Activated CD4-positive, alpha-beta T cell treated with anti-CD3 and anti-CD28 coated beads, Interleukin-2, amount 10 ng/mL, durations not matched to agents 7 days and 5 days (primary cell): ENCODE measurements at places on chromosomes 7 and 10.

GRCh38 chr10:22803261-22803885 lies 89.0 kb upstream of the PIP4K2A start:
- no peaks in the 10 kb centered on the region for H3K4me1 ChIP-seq
- H3K4me3 ChIP-seq: no peak overlapping the region
- no peaks in the 10 kb centered on the region for H3K36me3 ChIP-seq
- no peaks in the 10 kb centered on the region for H3K27me3 ChIP-seq

DNA sequence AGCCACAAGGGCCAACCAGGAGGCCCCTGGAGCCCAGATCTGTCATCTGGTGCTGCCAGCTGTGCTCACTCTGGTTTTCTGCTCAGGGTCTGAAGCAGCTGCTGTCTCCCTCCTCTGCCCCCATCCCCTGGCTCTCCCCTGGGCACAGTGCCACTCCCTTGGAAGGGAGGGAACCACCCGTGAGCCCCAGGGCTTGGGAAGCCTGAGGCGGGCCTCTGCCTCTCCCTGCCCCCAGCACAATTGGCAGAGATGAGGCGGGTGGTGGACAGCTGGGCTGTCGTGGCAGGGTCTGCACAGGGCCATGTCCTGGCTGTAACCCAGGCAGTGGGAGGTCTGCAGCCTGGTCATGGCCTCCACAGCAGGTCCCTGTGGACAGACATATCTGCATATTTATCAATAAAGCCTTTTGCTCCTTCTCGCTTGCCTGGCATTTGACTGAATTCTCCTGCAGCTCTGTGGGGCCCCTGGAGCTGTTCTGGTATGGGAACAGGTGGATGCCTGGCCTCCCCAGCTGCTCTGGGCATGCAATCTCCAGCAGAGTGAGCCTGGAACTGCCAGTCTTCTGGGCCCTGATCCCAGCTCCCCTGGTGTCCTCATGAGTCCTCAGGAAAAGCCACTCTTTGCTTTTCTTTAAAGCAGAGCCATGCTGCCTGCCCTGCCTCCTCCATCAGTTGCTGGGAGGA lies 1.6 kb upstream of the ANKRD2 start:
- no peaks in the 10 kb centered on the region for H3K36me3 ChIP-seq
- no peak for DNase-seq
- H3K4me1 ChIP-seq: no peaks in the 10 kb centered on the region
- H3K27ac ChIP-seq: no peak overlapping the region
- no peak overlapping the region for H3K4me3 ChIP-seq

- peak overlapping the region; percentile 79 for H3K4me3 ChIP-seq
- peak overlapping the region; percentile 97 for H3K27ac ChIP-seq
- H3K4me1 ChIP-seq: peaks cover 17% of the 10 kb centered on the region
- no peaks in the 10 kb centered on the region for H3K27me3 ChIP-seq
- peak; percentile 49 for DNase-seq
These were observed 205.0 kb downstream of the DIP2C start for GRCh38 chr10:484441-484924.

- DNase-seq: no peak
- H3K36me3 ChIP-seq: peaks cover 32% of the 10 kb centered on the region
- H3K4me3 ChIP-seq: no peak overlapping the region
- H3K4me1 ChIP-seq: peaks cover 2% of the 10 kb centered on the region
- H3K27me3 ChIP-seq: no peaks in the 10 kb centered on the region
These were observed 10.5 kb downstream of the DDX56 start for GRCh38 chr7:44563171-44563679.

- no peaks in the 10 kb centered on the region for H3K4me1 ChIP-seq
- DNase-seq: no peak
- H3K4me3 ChIP-seq: no peak overlapping the region
- H3K36me3 ChIP-seq: no peaks in the 10 kb centered on the region
- H3K27ac ChIP-seq: no peak overlapping the region
- peaks cover 1% of the 10 kb centered on the region for H3K27me3 ChIP-seq
These were observed 7.4 kb upstream of the RAMP3 start for GRCh38 chr7:45150199-45150598.

DNA sequence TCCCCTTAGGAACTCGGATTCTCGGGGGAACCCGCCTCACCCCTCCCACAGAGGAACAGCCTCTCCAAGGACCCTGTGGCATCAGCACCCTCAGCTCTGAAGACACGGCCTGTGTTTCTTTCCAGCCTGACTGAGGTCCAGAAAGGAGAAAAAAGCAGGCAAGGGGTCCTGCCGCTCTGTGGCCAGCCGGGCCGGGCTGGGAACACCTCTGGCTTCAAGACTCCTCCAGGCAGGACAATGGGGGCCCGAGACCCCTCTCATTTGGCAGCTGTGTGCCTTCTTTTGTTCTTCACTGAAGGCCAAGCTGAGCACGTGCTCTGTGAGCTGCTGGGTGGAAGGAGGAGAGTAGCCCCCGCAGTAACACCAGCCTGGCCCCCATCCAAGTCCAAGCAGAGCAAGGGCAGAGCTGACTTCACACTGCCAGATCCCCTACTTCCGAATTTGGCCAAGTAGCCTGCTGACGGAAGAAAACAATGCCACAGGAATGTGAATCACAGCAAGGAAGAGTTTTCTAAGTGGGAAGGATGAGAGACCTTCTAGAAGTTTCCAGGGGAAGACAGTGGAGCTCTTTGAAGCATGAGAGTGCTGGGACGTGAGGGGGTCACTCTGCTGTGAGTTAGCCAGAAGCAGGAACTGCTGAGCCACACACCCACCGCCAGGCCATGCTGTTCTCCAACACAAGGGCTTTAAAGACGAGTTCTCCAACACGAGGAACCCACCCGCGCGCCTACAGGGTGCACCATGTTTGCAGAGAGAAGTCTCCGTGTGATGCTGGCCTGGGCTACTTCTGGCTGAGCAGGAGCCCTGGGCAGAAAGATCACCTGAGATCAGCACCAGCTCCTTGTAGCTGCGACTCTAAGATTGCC lies 3.1 kb downstream of the CNPY1 start:
- no peaks in the 10 kb centered on the region for H3K36me3 ChIP-seq
- no peak overlapping the region for H3K27ac ChIP-seq
- H3K27me3 ChIP-seq: peaks cover 7% of the 10 kb centered on the region
- H3K4me1 ChIP-seq: no peaks in the 10 kb centered on the region

GRCh38 chr10:90451283-90451682 lies 406.6 kb downstream of the HTR7 start:
- no peak overlapping the region for H3K27ac ChIP-seq
- DNase-seq: no peak
- no peaks in the 10 kb centered on the region for H3K4me1 ChIP-seq

- no peaks in the 10 kb centered on the region for H3K36me3 ChIP-seq
- peaks cover 4% of the 10 kb centered on the region for H3K27me3 ChIP-seq
- no peak overlapping the region for H3K27ac ChIP-seq
- no peaks in the 10 kb centered on the region for H3K4me1 ChIP-seq
- DNase-seq: no peak
These were observed 146.9 kb upstream of the ZMIZ1 start for GRCh38 chr10:78921895-78922294.

DNA sequence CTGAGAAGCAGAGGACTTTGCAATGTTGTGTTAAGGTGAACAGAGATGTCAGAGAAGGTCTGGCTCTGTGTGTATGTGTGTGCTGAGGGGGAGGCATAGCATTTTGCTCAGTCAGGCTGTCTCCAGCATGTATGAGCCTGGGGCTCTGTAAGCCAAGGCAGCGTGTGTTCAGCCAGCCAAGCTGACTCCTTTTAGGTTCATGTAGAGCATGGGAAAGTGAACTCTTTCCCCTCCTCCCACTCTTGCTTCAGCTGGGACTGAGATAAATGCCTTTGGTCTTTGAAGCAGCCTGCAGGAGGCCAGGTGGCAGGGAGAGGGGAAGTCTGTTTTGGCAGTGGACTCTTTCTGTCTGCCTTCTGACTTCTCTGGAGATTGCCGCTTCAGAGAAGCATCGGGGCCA lies 3.8 kb downstream of the SFXN2 start:
- H3K27ac ChIP-seq: peak overlapping the region; percentile 3
- no peak for DNase-seq
- peaks cover 17% of the 10 kb centered on the region for H3K36me3 ChIP-seq

DNA sequence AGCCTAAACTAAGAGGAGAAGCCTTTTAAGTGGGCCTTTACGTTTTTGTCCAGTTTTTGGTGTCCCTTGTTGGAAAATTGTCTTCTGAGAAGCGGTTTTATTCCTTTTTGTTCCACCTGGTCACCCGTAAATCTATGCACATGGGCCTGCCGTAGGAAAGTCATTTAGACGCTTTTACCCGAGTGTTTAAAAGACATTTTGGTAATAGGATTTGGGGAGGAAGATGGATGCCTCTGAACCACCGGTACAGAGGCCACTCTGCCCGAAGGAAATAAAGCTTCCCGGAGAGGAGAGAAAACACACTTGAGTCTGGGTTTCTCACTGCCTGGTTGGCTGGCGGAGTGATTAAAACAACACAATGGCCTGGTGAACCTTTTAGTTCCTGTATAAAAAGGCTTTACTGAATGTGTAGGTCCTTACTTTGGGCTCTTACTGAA lies 760 bp downstream of the THNSL1 start:
- H3K27me3 ChIP-seq: peaks cover 2% of the 10 kb centered on the region
- H3K4me1 ChIP-seq: peaks cover 20% of the 10 kb centered on the region
- peak overlapping the region; percentile 89 for H3K27ac ChIP-seq
- peak; percentile 21 for DNase-seq

GRCh38 chr10:73867871-73868631 lies 6.3 kb downstream of the CAMK2G start:
- DNase-seq: no peak
- H3K27me3 ChIP-seq: no peaks in the 10 kb centered on the region
- H3K4me3 ChIP-seq: no peak overlapping the region
- H3K36me3 ChIP-seq: peaks cover 72% of the 10 kb centered on the region

- DNase-seq: no peak
- no peaks in the 10 kb centered on the region for H3K36me3 ChIP-seq
These were observed 267.4 kb downstream of the ADK start for GRCh38 chr10:74418285-74418872.

DNA sequence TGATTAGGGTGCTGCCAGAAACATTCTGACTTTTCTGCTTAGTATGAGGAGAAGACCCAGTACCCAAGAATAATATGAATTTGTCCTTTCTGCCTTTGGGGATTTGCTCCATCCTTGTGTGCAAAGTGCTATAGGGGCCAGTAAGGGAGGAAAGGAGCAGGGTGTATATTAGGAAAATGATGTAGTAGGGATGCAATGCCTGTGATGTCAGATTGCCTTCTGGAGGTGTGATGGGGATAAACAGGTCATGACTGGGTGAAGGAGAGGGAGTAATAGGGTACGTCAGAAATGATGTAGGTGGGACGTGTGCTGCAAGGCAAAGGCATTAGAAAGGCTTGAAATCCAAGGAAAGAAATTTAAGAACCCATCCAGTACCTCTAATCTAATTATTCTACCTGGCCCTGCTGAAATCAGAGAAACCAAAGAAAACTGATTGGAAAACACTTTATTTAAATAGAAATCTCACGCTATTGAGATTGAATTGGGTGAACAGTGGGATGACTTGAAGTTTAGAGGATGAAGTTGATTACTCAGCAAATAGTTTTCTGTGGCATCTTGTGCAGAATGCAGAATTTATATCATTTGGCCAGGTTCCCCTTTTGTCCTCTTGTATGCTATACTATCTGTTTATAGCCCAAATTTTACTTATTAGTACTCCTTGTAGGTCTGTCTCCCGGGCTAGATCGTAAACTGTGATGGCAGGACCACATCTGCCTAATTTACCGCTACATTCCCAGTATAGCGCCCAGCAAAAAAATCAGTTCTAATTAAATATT lies 503.9 kb downstream of the SUGCT start:
- H3K4me3 ChIP-seq: no peak overlapping the region
- no peaks in the 10 kb centered on the region for H3K4me1 ChIP-seq
- DNase-seq: no peak
- H3K36me3 ChIP-seq: no peaks in the 10 kb centered on the region
- no peak overlapping the region for H3K27ac ChIP-seq

- peaks cover 22% of the 10 kb centered on the region for H3K27me3 ChIP-seq
- no peaks in the 10 kb centered on the region for H3K36me3 ChIP-seq
- H3K27ac ChIP-seq: no peak overlapping the region
- H3K4me3 ChIP-seq: no peak overlapping the region
- no peak for DNase-seq
- no peaks in the 10 kb centered on the region for H3K4me1 ChIP-seq
These were observed 16.2 kb downstream of the CSTF2T start for GRCh38 chr10:51683031-51683691.

DNA sequence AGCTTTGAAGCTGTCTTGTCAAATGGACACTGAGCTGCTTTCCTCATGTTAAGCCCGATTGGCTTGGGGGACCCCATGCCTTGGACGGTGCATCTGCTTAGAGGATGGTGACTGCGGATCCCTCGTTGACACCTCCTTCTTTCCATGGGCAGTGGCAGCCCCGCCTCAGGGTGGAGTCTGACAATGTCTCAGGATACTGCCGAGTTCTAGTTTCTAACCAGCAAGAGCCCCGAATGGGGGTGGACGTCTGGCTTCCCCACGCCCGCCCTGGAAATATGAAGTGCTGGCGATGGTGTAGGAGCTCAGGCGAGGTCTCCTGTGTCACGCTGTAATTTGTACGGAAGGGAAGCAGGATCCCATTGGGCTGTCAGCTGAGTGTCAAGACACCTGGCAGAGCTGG lies 106.2 kb upstream of the CTBP2 start:
- H3K4me3 ChIP-seq: no peak overlapping the region
- no peaks in the 10 kb centered on the region for H3K36me3 ChIP-seq
- H3K27ac ChIP-seq: no peak overlapping the region
- H3K27me3 ChIP-seq: no peaks in the 10 kb centered on the region

DNA sequence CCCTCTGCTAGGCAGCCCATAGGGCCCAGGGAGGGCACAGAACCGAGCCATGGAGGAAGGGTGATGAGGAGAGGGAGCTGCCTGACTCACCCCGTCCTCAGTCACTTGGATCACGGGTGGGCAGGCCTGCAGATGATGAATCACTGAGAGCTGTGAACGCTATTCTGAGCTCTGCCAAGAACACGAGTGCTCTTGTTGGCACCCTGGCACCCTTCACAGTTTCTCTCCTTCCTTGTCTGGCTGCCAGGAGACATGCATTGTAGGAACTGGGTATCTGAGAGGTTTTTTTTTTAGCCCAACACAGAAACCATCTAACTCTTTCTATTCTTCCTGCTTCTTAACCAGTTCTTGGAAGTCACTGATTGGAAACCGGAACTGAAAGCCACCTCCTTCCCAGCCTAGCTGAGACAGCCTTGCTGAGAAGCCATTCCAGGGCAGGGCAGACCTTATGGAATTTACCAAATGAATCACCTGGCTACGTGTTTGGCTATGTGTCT lies 82.1 kb downstream of the SLC37A3 start:
- peaks cover 27% of the 10 kb centered on the region for H3K4me1 ChIP-seq
- no peak overlapping the region for H3K27ac ChIP-seq
- H3K4me3 ChIP-seq: no peak overlapping the region
- peaks cover 19% of the 10 kb centered on the region for H3K36me3 ChIP-seq
- no peaks in the 10 kb centered on the region for H3K27me3 ChIP-seq
- no peak for DNase-seq

- no peak overlapping the region for H3K4me3 ChIP-seq
- no peaks in the 10 kb centered on the region for H3K4me1 ChIP-seq
- H3K27me3 ChIP-seq: no peaks in the 10 kb centered on the region
These were observed 137.9 kb upstream of the CCDC6 start for GRCh38 chr10:60044242-60044641.

GRCh38 chr7:93359520-93360198 lies 127.5 kb downstream of the VPS50 start:
- H3K27me3 ChIP-seq: no peaks in the 10 kb centered on the region
- H3K27ac ChIP-seq: no peak overlapping the region
- no peak for DNase-seq
- H3K4me3 ChIP-seq: no peak overlapping the region
